NCI-H187 (cell line): ENCODE measurements at places on chromosomes 4 and X.

GRCh38 chrX:98231003-98231402 is 1347.3 kb downstream of the RPA4 start:
- DNase-seq = no peak

DNA sequence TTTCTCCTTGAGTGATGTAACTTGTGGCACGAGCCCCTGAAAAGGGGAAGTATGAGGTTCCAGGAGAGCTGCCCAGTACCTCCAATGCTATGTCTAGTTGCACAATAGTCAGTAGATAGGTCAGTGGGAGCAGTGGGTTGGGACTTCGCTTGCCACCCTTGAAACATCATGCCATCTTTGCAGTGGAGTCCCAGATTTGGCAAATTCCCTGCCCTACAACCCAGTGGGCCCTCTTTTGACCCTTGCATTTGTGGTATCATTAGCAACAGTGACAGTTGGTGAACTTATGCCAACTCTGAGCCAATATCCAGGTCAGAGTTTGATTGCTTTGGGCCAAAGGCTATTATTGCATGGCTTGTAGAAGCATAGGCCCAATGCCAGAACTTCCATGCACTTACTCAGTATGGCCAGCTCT is 12.3 kb downstream of the FHL1 start:
- DNase-seq = no peak

- DNase-seq = no peak
Observed at GRCh38 chr4:38007645-38008044, 47.4 kb downstream of the PTTG2 start.

DNA sequence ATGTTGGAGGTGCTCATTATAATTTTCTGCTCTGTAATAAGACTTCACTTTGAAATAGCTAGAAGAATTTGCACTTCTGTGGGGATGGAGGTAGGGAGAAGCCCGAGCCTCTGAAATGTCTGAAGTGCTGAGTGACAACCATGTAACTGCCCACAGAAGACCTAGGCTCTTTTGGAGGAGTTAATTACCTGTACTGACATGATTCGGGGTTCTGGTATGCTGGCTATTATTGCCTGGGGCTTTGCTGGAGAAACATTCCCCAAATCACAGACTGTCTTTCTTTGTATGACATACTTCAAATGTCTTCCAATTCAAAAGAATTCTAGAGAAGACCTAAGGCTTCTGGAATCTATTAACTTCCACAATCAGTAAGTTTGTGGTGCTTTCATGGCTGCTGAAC is 211.2 kb upstream of the POF1B start:
- no peak for DNase-seq

DNA sequence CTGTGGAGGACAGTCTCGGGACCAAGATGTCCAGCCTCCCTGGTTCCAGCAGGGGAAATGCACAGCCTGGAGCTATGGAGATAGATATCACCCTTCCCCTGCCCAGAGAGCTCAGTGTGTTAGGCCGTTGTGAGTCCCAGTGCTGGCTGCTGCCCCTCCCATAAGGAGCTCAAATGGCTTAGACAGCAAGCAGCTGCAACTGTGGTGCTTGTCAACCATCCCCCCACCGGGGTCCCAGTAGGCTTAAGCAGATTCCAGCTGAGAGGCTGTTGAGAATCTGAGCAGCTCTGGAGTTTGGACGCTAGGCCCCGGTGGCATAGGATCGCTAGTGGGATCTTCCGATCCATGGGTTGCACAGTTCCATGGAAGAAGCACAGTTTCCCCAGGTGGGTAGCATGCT is 181.8 kb upstream of the POF1B start:
- no peak for DNase-seq

- no peak for DNase-seq
Observed at GRCh38 chrX:115968436-115969252, 201.9 kb upstream of the AGTR2 start.

DNA sequence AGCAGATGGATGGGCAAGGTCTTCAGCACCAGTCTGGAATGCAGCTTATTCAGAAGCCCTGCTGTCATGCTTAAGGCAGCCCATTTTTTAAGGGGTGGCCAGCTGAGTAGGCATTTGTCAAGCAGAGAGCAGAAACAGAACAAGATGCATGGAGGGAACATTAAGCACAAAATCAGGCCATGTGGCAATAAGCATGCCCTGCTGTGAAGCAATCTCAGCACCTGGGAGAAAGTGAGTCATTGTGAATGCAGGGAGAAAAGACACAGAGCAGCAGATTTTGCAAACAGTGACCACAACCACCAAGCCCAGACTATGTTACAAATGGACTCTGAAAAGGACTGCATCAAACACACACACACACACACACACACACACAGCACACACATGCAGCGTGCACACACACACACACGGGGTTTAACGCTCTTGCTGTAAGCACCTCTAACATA is 94.1 kb upstream of the GALNT7 start:
- no peak for DNase-seq

DNA sequence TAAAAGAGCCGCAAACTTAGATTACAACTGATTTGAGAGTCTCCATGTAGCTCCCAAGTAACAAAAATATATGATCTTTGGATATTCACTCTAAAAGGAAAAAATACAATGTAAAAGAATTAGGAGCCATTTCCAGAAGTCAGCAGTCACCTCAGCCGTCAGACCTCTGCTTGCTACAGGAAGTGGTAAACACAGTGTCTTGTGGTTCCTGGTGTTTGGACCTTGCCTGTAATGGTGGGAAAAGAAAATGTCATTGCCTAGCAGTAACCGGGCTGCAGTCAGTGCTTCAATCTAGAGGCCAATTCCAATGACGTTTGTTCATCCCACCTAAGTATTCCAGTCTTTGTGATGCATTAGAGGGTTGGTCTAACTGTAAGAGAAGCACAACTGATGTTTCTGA is 28.9 kb upstream of the SMIM31 start:
- DNase-seq = no peak

DNA sequence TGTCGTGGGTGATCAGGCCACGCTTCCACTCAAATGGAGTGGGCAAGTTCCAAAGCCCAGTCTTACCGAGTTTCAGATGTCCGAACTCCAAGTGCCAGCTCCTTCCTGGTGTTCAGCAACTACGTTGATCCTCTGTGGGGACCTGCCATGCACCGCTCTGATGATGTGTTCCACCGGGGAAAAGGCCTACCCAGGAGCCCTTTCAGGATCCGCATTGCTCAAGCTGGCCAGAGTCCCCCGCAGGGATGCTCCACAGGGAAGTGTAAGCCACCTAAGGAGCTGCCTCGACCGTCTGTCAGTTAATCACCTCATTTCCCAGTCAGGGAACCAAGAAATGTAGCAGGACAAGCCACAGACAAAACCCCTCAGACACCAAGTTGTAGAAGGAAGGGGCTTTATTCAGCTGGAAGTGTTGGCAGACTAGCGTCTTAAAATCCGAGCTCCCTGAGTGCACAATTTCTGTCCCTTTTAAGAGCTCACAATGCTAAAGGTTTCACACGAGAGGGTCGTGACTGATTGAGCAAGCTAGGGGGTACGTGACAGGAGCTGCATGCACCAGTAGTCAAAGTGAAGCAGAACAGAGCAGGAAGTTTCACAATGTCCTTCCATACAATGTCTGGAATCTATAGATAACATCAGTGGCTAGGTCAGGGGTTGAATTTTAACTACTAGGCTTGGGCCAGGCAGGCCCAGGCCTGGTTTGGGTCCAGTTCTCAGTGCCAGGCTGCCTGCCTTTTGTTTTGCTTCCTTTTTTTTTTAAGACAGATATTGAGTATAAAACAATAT is 126.2 kb upstream of the ZDHHC15 start:
- no peak for DNase-seq

DNA sequence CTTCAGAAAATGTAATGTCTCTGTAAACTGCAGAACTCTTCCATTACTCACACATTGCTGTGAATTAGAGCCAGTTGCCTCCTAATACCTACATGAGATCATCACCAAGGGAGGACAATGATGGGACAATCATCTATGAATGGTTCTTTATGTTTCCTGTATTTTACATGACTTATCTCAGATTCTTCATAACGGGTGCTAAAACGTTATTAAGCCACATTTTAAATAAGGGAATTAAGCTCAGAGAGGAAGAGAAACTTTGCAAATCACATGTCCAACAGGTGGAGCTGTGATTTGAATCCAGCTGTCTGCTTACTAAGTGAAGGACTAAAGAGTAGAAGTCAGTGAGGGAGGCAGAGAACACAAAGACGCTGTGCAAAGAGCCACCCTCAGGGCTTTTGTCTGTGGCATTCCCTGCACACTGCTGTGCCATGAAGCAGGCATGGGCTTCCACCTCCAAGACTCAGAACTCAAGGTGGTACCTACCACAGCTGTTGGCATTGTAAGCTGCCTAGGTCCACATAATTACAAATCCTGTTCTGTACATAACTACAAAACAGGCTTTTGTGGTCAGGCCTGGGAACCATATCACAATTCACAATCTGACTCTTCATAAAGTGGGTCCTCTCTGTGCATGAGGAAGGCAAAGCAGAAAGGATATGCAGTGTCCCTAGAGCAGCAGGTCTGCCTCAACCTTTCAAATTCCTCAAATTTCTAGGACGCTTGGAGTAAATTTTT is 12.8 kb downstream of the TBC1D9 start:
- DNase-seq = no peak

- DNase-seq = no peak
Observed at GRCh38 chr4:48187813-48188212, 53.8 kb upstream of the TXK start.
